PC-9 (cell line): ENCODE measurements at places on chromosomes 4 and X. TPM values are rescaled to one million over a fixed set of nuclear protein-coding genes. Genes with fewer than 3 reads are reported as not detected.

MAGEA12 gene
- 17.2 and 24.2 TPM in 2 replicates for total RNA-seq

EDA2R gene
- total RNA-seq = not detected in 2 replicates

TMSB15C gene
- not detected in 2 replicates for total RNA-seq

METTL14 gene
- total RNA-seq = 24.0 and 26.3 TPM in 2 replicates

- H3K27ac ChIP-seq = no peak overlapping the region
- DNase-seq = no peak
- H3K36me3 ChIP-seq = peaks cover 20% of the 10 kb centered on the region
- H3K4me3 ChIP-seq = no peak overlapping the region
Measured at GRCh38 chr4:40419231-40419912, 84.2 kb downstream of the CHRNA9 start.

- no peaks in the 10 kb centered on the region for H3K36me3 ChIP-seq
- no peaks in the 10 kb centered on the region for H3K4me1 ChIP-seq
- no peak for DNase-seq
- H3K4me3 ChIP-seq = no peak overlapping the region
- no peak overlapping the region for H3K27ac ChIP-seq
Measured at GRCh38 chr4:80171251-80171650, 26.1 kb upstream of the PRDM8 start.

DNA sequence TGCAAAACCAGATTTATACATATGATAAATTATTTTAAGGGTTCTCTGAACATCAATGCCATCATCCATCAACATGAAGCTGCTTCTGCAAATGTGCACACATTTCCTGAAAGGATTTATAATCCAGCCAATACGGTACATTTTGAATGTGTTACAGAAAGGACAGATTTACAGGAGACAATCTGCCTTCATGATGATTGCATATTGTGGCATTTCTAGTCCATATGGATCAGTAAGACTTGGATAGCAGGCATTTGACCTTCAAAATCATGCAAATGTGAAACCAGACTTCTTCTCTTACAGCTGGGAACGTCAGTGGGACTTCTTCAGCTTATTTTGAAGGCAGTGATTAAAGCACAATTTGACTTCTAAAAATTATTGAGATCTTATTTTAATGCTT, 217.3 kb upstream of the GK2 start:
- no peaks in the 10 kb centered on the region for H3K27me3 ChIP-seq
- H3K27ac ChIP-seq = no peak overlapping the region
- H3K4me1 ChIP-seq = no peaks in the 10 kb centered on the region
- no peak overlapping the region for H3K4me3 ChIP-seq

DNA sequence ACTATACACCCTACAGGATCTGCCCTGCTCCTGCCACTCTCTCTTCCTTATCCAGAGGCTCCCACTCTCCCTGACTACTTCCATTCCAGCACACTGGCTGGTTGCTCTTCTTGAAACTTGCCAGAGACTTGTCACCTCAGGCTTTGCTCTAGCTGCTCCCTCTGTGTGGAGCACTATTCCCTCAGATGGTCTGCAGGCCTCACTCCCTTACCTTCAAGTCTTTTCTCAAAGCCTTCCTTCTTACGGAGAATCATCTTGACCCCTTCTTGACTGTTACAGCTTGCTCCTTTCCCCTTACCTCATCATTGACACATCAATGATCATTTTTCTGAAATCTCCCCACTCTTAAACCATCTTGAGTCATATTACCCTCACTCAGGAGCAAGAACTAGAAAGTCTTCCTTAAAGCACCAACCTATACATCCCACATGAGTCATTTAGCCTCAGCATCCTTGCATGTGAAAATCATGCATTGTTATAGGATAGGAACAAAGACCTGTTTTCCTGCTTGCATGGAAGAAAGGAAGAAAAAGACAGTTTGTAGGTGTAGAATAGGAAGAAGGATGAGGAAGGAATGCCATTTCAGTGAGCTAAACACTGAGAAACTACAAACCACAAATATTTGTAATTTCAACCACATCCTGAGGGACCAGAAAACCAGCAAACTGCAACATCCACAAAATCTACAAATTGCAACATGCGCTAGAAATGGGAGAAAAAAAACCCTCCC, 55.7 kb downstream of the ANTXR2 start:
- no peaks in the 10 kb centered on the region for H3K36me3 ChIP-seq
- H3K4me3 ChIP-seq = no peak overlapping the region
- peak; percentile 46 for DNase-seq
- no peaks in the 10 kb centered on the region for H3K27me3 ChIP-seq
- 0 out of 2 replicates have a peak, but pooled peaks cover 12% of the 10 kb centered on the region for H3K4me1 ChIP-seq
- H3K27ac ChIP-seq = no peak overlapping the region

- peak; percentile 95 for DNase-seq
- H3K4me1 ChIP-seq = peaks cover 7% of the 10 kb centered on the region; the same call in 1 of the 2 replicates
- no peak within 1 kb of the TSS for H3K27ac ChIP-seq
- no peaks in the 10 kb centered on the region for H3K27me3 ChIP-seq
Measured at GRCh38 chrX:153763989-153764755, at the start of gene PLXNB3. PLXNB3 (plus strand) TSS chrX:153764249; CDS start chrX:153765536, 1,287 bp downstream.

GRCh38 chrX:1657367-1658070, 42.7 kb downstream of the ASMT start:
- H3K36me3 ChIP-seq = no peaks in the 10 kb centered on the region
- H3K4me3 ChIP-seq = no peak overlapping the region
- no peak for DNase-seq
- no peak overlapping the region for H3K27ac ChIP-seq
- peaks cover 28% of the 10 kb centered on the region for H3K27me3 ChIP-seq

- no peaks in the 10 kb centered on the region for H3K4me1 ChIP-seq
- no peak overlapping the region for H3K4me3 ChIP-seq
- H3K27me3 ChIP-seq = no peaks in the 10 kb centered on the region
- H3K36me3 ChIP-seq = no peaks in the 10 kb centered on the region
Measured at GRCh38 chr4:23680671-23681518, 209.0 kb downstream of the PPARGC1A start.

DNA sequence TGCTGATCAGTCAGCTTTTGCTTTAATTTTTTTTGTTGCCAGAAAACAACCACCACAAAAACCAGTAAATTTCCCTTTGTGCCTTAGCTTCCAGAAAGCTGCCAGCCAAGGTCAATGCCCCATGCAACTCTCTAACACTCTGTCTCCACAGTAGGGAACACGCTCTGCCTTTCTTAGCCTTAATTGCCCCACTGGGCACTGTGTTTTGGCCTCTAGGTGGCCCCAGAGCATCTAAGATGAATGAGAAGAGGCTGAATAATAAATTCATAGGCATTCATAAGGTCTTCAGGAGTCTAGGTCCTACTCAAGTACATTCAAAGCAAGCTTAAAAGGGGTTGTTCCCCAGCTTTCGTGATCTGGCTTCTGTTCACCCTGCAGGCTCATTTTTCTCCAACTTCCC, 57.7 kb upstream of the PASD1 start:
- DNase-seq = no peak
- H3K36me3 ChIP-seq = no peaks in the 10 kb centered on the region
- H3K4me3 ChIP-seq = no peak overlapping the region
- peaks cover 36% of the 10 kb centered on the region for H3K27me3 ChIP-seq

DNA sequence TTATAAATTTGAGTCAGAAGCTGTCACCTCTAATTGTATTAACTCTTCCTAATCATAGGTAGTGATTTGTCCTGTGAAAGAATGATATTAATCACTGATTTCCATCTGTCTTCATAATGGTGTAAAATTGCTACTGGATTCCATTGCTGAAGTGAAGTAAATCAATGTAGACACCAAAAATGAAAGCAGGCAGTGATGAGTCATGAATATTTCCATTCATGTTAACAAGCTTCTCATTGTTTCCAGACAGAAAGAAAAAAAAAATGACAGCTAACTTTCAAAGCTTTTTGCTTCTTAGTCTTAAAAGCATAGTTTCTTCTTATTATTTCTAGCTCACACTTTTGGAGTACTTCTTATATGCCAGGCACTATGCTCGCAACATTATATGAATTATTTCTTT, 21.5 kb downstream of the FAM114A1 start:
- peak overlapping the region; percentile 61 for H3K27ac ChIP-seq
- DNase-seq = peak; percentile 83
- H3K27me3 ChIP-seq = no peaks in the 10 kb centered on the region
- H3K36me3 ChIP-seq = no peaks in the 10 kb centered on the region

- no peak overlapping the region for H3K27ac ChIP-seq
- H3K4me1 ChIP-seq = no peaks in the 10 kb centered on the region
- H3K4me3 ChIP-seq = no peak overlapping the region
- no peaks in the 10 kb centered on the region for H3K36me3 ChIP-seq
Measured at GRCh38 chrX:4925911-4926310, 1212.5 kb upstream of the PRKX start.
